Keratinocyte (primary cell): ENCODE measurements at places on chromosomes 5 and 9. TPM values are rescaled to one million over a fixed set of nuclear protein-coding genes. Genes with fewer than 3 reads are reported as not detected.

Gene HSPB3
- 0.08 to 10.0 TPM (median 1.8 TPM) in 3 replicates for polyA plus RNA-seq

- no peak for DNase-seq
Measured at GRCh38 chr5:111224561-111225345, 569 bp downstream of the CAMK4 start.

DNA sequence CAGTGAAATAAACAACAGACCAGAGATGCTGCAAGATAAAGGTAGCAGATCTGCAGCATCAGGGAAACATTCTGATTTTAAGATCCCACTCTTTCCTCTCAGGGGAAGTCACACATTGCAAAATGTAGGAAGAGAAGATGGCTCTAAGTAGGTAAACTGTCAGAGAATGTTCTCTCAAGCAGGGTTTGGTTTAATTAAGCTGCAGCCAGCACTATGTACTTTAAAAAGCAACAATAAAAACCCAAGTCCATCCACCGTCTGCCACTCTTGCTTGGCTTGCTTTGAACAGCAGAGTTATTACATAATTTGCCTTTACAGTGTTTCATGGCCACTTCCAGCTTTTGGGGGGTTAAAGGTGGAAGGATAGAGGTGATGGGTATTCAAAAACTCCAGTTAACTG lies 343.2 kb upstream of the DAP start:
- no peak for DNase-seq

- no peak for DNase-seq
Measured at GRCh38 chr9:70043689-70044489, at the start of gene MAMDC2. Gene MAMDC2 (plus strand): TSS chr9:70043848. CDS start chr9:70044198, 350 bp downstream.

DNA sequence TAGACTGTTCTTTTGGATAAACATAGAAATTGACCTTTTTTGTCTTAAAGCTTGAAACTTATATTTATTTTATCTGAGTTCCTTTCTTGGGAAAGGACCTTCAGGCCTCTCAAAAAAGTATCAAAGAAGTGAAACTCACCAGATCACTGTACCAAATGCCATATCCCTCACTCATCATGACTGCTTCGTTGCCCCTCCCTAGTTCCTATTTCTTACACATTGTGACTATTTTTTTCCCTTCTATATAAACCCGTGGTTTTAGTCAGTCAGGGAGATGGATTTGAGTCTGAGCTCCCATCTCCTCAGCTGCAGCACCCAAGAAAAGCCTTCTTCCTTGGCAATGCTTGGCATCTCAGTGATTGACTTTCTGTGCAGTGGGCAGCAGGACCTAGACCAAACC lies 129.4 kb downstream of the LPAR1 start:
- no peak for DNase-seq

Gene PCDHGB7
- polyA plus RNA-seq, result 0.66 to 1.1 TPM (median 0.69 TPM) in 3 replicates

DNA sequence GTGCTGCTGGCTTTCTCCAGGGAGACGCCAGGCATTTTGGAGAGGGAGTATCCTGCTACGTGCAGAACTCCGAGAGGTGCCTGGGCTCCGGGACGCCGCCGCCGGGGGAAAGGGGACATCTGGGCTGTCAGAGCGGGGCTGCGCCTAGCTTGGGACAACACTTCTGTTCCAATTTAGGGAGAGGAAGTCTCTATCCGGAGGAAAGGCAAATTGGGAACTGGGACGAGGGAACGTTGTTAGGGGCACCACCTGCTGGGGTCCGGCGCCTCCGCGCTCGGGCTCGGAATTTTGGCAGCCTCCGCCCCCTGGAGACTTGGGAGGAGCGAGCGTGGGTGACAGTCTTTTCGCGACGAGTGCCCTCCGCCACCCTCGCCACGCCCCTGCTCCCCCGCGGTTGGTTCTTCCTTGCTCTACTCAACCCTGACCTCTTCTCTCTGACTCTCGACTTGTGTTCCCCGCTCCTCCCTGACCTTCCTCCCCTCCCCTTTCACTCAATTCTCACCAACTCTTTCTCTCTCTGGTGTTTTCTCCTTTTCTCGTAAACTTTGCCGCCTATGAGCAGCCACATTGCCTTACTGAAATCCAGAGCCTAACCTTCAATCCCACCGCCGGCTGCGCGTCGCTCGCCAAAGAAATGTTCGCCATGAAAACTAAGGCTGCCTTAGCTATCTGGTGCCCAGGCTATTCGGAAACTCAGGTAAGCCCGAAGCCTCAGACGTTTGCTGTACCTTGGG lies 1.6 kb downstream of the TSLP start:
- DNase-seq, result no peak

DNA sequence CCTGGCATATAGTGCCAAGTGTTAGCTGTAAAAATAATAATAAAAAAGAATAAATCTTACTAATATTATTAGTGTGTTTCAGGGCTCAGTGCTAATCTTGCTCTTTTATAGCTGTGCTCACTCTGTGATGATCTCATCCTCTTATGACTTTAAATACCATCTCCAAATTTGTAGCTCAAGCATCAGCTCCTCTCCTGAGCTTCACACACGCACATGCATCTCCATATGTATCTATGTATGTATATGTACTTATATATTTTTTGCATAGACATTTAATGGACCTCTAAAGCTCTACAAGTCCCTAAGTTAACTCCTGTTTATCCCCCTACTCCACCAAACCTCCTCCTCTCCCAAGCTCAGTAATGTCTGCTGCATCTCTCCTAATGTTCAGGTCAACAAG lies 170.8 kb upstream of the NR3C1 start:
- no peak for DNase-seq

- no peak for DNase-seq
Measured at GRCh38 chr9:26604076-26604662, 288.4 kb downstream of the CAAP1 start.
